ENCODE measurements at places on chromosomes 3 and 15.
A peak's percentile ranks its signal among the peaks of the same experiment; 100 is the strongest.

GRCh38 chr3:28612232-28612631 is 263.6 kb upstream of the AZI2 start:
- no peak for DNase-seq

DNA sequence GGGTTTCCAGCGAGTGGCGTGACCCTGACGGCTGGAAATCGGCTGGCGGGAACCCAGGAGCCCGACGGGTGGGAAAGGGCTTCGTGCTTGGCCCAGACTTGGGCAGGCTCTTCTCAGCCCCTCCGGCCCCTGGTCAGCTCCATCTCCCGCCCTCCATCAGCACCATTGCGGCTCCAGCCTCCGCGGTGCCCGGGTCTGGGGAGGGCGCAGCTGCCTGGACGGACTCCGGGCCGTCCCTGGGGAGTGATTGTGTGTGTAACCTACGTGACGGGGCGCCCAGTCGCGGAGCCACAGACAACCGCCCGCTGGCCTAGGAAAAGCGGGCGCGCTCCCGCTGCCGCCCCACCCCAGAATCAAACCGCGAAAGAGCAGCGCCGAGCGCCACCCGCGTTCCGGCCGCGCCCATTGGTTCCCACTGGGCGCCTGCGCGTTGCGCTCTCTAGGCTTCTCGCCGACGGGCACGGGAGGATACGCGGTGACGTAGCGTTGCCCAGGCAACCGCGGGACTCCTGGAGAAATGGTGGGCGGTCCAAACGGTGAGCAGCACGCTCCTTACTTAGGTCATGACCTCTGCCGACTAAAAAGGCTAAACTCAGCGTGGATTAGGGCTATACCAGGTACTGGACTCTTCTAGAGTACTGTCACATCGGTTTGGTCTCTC is at the start of gene CFAP20DC:
Gene CFAP20DC, minus strand, starts transcription at position 355 of the 661 bp plus-strand sequence. CDS start 394 bp downstream, outside the sequence.
- DNase-seq, result peak; percentile 95

- DNase-seq, result no peak
Measured at GRCh38 chr3:121998030-121998580, 23.9 kb downstream of the ILDR1 start.

DNA sequence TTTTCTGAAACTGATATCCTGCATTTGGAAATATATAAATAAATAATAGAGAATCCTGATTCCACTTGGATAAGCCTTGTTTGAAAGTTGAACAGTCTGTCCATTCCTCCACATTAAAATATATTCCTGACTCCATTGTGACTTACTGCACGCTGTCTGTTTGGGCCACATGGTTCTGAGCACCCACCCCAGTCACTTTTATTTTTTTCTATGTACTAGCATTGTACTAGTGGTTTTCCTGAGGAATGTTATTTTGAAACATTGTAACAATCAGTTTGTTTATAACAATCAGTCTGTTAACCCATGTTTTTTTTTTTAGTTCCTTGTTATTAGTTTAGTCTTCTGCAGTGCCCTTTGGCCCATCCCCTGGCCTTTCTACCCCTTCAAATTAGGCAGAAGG is 87.4 kb upstream of the CCNL1 start:
- no peak for DNase-seq

DNA sequence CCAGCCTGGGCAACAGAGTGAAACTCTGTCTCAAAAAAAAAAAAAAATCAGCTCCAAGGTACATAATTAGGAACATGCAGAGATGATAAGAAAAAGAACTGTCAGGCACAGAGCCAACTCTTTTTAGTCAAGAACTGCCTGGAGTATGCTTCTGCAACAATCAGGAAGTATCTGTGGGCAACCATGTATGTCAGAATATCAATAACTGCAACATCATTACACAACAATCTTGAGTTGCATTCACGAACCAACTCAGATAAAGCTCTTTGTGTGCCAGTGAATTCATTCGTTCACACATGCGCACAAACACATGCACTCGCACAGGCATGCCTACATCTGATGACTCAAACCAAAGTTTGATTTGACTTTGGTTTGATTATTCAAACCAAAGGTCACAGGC is 32.1 kb downstream of the EFHB start:
- DNase-seq, result no peak

- no peak for DNase-seq
Measured at GRCh38 chr3:71087143-71088018, 496.1 kb downstream of the FOXP1 start.

DNA sequence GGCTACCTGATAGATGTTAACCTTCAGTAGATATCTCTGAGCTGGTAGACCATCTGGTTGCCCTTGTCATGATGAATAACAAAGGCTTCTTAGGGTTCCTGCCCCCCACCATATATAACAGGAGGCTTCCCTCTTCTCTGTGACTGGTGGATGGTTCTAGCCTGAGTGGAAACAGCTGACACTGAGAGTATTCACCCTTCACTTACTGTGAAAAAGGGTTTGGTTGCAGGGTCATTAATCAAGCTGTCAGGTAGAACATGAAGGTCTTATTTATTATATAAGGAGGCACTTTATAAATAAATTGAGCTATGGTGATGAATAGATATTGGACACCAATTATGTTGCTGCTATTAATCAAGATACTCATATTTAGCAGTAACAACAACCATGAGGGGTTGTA is 58.6 kb downstream of the CACNA2D3 start:
- DNase-seq, result no peak
